ENCODE measurements at places on chromosomes 7 and 10. TPM values are rescaled to one million over a fixed set of nuclear protein-coding genes. Genes with fewer than 3 reads are reported as not detected.

- DNase-seq: no peak
Measured at GRCh38 chr10:91607646-91608403, 25.0 kb downstream of the PPP1R3C start.

DNA sequence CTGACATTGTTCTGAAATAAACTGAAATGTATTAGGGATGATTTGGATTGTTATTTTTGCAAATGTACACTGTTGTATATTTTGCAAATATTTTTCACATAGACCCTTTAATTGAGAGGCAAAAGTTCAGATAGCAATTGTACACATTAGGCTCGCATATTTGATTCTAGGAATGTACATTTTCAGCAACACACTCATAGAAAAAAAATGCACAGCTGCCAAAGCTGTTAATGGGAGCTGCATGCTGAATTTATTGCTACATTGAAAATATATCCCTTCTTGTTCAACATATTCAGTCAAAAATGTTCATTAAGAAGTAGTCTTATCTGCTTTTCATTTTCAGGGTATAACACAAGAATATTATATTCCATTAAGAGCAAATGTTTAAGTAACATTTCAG lies 512.9 kb downstream of the ATRNL1 start:
- DNase-seq: no peak

Gene HMX3
- not detected for total RNA-seq

Gene SORCS1
- 2.2 TPM for total RNA-seq

Gene BUB3
- 94.2 TPM for total RNA-seq

Gene GALNT11
- total RNA-seq: 38.6 TPM
